ENCODE measurements at places on chromosomes 12 and 14. TPM values are rescaled to one million over a fixed set of nuclear protein-coding genes. Genes with fewer than 3 reads are reported as not detected.

The TMEM233 gene
- 0.73 TPM for total RNA-seq

The GPRC5D gene
- total RNA-seq: 0.11 TPM

The MYH7 gene
- total RNA-seq: not detected

- no peak for DNase-seq
Observed at GRCh38 chr14:56959869-56960268, 149.6 kb upstream of the OTX2 start.

The KRT73 gene
- not detected for total RNA-seq

The RTL1 gene
- total RNA-seq: not detected

The SCN8A gene
- total RNA-seq: 30.7 TPM

GRCh38 chr12:93567174-93567573, 5.3 kb upstream of the SOCS2 start:
- no peak for DNase-seq

DNA sequence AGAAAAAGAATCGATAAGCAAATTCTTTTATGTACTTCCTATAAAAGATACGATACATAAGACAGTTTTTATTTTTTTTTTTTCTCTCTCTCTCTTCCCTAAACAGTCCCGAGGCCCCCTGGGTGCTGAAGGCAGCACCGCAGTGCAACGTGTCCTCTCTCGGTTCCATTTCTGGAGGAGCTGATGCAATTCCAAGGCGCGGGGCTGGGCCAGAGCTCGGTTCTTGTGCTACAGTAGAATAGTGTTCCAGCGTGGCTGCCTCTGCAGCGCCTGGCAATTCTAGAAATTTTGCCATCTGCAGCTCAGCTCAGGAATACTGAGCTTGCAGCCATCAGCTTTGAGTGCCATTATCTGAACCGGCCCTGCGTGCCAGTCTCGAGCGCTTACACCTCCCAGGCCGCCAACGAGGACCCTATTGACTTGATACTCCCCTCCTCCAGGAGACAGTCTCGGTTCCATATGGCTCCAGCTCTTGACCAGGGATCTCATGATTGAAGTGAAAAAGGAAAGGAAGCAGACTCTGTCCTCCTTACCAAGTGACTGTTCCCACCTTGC, 630 bp downstream of the ALDH1L2 start:
- no peak for DNase-seq
